Stimulated activated CD8-positive, alpha-beta memory T cell treated with anti-CD3 and anti-CD28 coated beads, Interleukin-7, amount 100 ng/mL, for 1 hour (primary cell): ENCODE measurements at places on chromosomes 2 and 18.

DNA sequence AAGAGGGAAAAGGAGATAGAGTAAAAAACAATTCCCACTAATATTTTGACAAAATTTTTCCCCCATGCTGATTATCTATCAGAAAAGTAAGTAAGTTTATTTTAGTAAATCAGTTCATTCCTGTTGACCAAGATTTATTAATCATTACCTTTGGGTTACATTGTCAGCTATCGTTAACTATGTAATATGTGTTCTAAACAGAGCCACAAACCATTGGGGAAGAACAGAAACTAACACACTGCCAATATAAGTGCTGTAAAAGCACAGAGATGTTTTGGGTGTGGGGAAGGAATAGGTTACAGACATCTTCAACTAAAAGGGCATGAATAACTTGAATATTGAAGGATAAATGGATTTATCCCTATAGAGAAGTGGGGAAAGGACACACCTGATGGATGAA is 42.5 kb upstream of the ACADL start:
- DNase-seq: no peak

- DNase-seq: no peak
Observed at GRCh38 chr2:223688094-223688835, 86.1 kb upstream of the SCG2 start.

DNA sequence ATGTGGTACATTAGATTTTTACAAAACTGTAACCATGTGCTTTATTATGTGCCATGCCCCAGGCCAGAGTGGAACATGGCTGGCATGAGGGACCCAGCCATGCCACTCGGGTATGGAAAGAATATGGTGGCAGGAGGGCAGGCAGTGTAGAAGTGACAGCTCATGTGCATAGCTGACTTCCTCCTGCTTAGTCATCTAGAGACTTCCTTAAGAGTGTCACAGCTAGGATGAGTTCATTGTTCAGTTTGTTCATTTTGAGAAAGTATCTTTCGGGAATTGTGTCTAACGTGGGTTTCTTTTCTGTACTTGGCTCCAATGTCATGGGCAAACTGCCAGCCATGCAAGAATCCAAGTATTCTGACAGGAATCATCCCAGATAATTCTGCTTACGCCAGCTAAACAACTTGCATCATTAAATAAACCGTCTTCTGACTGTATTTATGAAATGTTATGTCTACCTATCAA is 94.3 kb upstream of the ITGB6 start:
- no peak for DNase-seq

GRCh38 chr2:182132605-182133004 is 147.0 kb downstream of the PPP1R1C start:
- no peak for DNase-seq

- no peak for DNase-seq
Observed at GRCh38 chr2:205017381-205017780, 472.1 kb downstream of the PARD3B start.

- peak; percentile 83 for DNase-seq
Observed at GRCh38 chr18:62714671-62715435, 488 bp upstream of the PHLPP1 start.

GRCh38 chr2:241037498-241037897 is 39.1 kb downstream of the SNED1 start:
- no peak for DNase-seq

DNA sequence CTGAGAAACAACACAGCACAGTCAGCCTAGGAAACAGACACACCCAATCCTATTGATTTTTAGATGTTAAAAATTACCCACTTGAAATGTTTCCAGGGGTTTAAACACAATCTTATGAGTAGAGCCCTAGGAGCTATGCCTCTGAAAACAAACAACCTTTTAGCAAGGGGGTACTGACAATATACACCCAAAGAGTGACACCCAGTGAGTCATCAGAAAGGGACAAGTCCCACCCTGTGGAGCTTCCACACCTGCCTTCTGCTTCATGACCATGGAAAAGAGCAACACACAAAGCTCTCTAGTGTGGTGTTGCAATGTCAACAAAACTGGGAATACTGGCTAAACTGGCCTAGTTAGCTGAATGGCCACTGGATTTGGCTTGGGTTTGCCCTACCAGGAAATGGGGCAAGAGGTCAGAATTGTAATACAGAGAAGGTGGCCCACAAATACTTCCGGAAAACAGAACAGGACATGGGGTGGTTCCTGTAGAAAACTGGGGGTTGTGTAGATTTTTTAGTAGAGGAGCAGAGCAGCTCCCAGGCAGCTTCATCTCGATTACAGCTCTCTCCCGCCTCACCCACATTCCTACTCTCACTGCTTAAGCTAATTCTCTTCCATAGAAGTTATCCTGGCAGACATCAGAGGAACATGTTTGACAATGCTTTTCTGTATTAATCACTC is 98.2 kb downstream of the GAREM1 start:
- DNase-seq: no peak

DNA sequence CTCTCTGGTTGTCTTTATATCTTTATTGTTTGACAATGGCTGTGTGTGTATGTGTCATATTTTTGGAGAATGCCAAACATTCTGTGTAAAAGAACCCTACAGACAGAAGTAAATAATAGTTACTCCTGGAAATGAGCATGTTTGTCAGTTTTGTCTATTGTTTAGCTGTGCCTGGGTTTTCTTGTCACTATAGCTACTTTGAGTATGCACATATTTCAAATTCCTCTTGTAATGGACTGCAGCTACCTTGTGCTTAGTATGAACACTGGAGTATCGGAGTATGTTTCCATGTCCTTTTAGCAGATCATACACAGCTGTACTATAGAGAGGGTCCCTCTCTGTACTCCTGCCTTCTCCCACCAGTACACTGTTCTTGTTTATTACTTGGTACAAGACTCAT is 58.0 kb upstream of the DOCK10 start:
- no peak for DNase-seq

- DNase-seq: no peak
Observed at GRCh38 chr2:205703471-205704126, 21.3 kb downstream of the NRP2 start.

GRCh38 chr18:44946529-44947113 is 265.9 kb downstream of the SETBP1 start:
- DNase-seq: no peak

- DNase-seq: no peak
Observed at GRCh38 chr2:66305718-66306117, 129.2 kb upstream of the MEIS1 start.

DNA sequence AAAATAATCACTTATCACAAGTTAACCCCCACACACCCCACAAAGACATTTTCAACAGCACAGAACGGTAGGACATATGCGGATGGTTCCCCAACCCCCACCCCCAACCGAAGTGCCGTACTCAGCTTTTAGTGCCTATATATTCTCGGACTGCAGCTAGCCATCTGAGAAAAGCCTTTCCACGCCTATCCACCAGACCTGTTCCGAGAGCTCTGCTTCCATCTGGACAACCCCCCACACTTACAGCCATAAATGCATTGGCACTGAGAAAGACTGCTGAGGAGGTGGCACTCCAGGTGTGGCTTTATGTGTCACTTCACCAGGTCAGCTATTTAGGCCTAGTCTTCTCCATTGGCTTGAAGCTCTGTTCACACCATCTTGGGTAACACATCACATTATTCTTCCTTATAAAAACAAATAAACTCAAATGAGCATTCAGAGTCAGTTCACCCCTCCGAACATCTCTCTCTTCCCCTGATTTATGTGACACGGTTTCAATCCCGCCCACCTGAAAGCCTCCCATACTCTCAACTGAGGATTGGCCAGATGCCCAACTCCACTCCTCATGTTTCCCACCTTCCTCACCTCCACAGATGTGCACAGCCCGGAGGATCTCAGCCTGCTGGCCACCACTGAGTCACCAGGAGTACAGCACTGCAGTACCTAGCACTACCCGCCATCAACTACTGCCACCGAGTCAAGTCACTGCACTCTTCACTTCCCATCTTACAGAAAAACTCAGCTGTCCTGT is 127.4 kb downstream of the CACNB4 start:
- DNase-seq: no peak

GRCh38 chr2:104433657-104434056 is 420.3 kb upstream of the POU3F3 start:
- DNase-seq: no peak

DNA sequence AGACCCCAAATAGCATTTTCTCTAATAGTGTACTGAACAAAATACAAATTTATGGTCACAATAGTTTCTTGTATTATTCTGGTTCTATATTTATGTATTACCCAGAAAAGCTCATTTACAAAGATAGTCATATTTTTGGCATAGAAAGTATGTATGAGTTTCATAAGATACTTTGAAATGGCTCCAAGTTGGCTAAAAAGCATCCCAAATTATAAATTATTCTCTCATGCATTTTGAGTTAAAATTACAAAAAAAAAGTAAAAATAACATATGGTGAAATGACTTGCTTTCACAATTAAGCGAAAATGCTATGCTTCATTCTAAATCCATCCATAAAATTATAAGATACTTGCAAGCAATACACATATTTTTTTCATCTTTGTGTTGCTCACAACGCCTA is 530.7 kb downstream of the ZNF804A start:
- DNase-seq: no peak

- DNase-seq: no peak
Observed at GRCh38 chr2:4972472-4972871, 719.7 kb upstream of the SOX11 start.

GRCh38 chr2:59706729-59707128 is 846.7 kb downstream of the BCL11A start:
- no peak for DNase-seq

DNA sequence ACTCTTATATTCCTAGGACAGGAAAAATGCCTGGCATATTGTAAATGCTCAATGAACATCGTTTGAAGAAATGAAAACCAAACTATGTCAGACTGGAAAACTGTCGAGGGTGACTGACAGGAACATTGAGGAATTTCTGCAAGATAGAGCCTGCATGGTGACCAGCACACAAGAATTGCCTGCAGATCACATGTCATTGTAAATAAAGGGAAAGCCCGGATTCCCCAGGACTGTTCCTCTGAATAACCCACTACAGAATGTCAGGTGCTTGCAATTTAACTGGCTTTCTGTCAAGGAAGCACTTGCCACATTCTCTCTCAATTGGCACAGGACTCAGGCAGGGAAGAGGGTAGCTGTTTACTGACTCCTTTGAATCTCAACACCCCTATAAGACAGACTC is 129.0 kb upstream of the REG3G start:
- no peak for DNase-seq

DNA sequence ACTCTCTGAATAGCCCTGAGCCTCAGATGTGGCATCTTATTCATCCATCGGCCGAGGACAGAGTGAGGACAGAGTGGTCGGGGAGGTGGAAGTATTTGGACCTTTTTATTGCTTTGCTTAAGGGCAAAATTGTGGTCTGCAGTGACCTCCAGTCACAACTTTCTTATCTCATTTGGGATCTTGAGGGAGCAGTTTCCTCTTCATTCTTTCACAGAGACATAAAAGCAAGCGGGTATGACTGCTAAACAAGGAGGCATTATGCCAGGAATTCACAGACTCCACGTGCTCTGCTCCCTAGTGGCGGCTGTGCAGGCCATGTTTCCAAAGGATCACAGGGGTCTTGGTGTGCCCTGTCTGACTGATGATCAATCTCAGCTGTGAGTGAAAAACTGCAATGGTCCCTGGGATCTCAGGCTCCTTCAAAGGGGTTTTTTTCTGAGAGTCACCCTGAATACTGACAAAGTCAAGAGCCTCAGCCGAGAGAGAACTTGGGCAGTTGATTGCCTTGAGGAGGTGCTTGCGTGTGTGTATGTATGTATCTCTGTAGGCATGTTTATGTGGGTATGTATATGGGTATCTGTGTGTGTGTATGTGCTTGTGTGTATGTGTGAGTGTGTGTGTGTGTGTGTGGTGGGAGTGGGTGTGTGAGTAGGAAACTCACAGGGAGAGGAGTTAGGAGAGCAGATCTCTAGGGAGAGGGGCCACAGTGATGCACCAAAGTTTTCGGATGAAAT is 47.7 kb downstream of the RAPGEF4 start:
- no peak for DNase-seq

GRCh38 chr18:54184836-54185235 is 39.6 kb downstream of the MBD2 start:
- no peak for DNase-seq

- DNase-seq: no peak
Observed at GRCh38 chr2:60899892-60900249, 18.5 kb downstream of the REL start.

DNA sequence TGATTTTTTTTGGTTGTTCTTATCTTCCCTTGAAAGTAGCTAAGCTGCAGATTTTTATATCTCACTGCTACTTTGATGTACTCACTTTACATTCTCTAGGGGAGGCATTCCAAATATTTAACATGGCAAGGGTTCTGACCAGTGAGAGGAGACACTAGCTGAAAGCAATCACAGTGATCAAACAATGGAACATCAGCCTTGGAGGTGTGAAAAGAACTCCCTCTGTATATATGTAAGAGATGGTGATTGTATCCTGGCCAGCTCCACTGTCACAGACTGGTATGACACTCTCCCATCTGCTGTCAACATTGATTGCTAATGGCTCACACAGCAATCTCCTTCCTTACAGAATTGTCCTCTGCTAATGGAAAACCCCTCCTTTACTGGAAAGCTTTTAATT is 291.7 kb upstream of the CDH19 start:
- DNase-seq: no peak

- no peak for DNase-seq
Observed at GRCh38 chr18:36112302-36112701, 16.8 kb downstream of the SLC39A6 start.

DNA sequence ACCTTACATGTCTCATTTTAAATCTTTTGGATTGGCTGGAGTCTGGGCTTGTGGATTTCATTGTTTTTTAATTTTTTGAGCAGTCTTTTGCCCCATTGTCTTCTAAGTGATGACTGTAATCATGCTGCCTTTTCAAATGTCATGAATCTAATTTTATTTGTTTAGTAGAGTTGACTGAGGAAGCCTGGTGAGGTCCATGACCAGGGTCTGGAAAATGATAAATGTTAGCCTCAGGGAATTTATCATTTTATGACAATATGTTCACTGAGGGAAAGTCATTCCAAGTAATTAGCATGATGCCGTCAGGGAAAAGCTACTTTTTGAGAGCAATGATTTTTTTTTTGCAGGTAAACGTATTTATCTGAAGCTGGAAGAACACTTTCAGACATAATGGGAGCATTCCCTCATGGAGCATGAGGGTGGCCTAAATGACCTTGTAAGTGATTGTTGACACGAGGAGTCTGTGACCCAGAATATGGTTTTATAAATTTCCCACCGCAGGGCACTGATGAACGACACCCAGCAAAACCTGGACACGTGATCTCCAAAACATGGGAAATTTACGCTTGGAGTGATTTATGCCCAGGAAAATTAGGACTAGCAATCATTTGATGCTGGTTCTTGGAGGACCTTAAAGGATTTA is 155.3 kb upstream of the NABP1 start:
- no peak for DNase-seq

GRCh38 chr2:139518321-139518720 is 738.1 kb upstream of the NXPH2 start:
- no peak for DNase-seq

GRCh38 chr2:10887476-10887875 is 24.3 kb upstream of the KCNF1 start:
- no peak for DNase-seq

GRCh38 chr2:96874198-96874831 is 4.4 kb upstream of the SEMA4C start:
- DNase-seq: no peak
